ENCODE measurements at places on chromosomes 5 and 9.
A peak's percentile ranks its signal among the peaks of the same experiment; 100 is the strongest.

DNA sequence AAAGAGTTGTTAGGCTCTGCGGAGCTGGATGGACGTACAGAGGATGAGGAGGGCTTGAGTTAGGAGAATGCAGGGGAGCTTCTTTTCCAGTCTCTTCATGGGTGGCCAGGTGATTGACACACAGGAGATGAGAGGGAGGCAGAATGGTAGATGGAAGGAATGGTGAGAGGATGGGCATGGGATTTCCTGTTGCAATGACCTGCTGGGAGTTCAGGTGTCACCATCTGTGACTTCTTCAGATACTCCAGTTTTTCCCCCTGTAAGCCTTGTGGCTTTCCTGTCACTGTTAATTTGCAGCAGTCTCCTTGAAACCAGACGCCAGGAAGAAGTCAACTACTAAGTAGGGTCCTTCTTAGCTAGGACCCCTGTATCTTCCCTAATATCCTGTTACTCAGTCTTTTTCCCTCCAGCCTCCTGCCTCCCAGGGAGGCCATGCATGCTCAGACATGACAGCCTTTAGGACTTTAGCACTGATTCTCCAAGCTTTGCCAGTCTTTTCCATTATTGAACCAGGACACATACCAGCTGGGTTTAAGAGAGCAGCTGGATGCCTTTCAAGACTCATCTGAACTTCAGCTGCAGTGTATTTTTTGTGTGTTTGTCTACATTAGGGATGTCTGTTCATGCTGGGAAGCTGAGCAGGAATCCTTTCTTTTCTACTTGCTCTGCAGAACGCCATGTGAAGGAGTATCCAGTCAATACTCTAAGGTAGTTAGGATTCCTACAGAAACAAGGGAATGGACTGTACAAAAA, 67.2 kb upstream of the CD180 start:
- H3K4me3 ChIP-seq, result no peak overlapping the region
- no peaks in the 10 kb centered on the region for H3K36me3 ChIP-seq
- DNase-seq, result no peak

DNA sequence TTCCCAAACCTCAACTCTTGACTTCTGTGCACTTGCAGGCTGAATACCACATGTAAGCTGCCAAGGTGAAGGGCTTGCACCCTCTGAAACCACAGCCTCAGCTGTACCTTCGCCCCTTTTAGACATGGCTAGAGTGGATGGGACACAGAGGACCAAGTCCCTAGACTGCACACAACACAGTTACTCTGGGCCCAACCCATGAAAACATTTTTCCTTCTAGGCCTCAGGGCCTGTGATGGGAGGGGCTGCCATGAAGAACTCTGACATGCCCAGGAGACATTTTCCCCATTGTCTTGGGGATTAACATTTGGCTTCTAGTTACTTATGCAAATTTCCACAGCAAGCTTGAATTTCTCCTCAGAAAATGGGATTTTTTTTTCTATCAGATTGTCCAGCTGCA, 331.0 kb upstream of the RGMB start:
- no peak for DNase-seq
- no peak overlapping the region for H3K4me3 ChIP-seq
- H3K36me3 ChIP-seq, result no peaks in the 10 kb centered on the region
- H3K27ac ChIP-seq, result no peak overlapping the region
- H3K4me1 ChIP-seq, result no peaks in the 10 kb centered on the region

DNA sequence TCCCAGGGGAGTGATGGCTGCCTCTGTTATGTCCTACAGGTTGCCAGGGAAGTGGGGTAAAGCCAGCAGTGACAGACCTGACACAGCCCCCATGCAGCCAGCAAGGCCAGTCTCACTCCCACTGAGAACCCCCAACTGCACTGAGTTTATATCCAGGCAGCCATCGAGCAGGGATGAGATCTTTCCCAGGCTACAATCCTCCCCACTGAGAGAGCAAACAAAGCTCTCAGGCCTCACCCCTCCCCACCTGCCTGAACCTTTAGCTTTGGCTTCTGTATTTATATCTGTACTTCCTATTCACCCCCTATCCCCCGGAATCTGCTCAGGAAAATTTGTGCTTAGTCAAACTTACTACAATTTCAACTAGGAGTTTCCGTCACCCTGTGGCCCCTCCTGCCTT, 284.1 kb downstream of the FAM170A start:
- H3K36me3 ChIP-seq, result no peaks in the 10 kb centered on the region
- H3K4me3 ChIP-seq, result no peak overlapping the region
- no peaks in the 10 kb centered on the region for H3K27me3 ChIP-seq
- DNase-seq, result no peak
- H3K4me1 ChIP-seq, result no peaks in the 10 kb centered on the region

DNA sequence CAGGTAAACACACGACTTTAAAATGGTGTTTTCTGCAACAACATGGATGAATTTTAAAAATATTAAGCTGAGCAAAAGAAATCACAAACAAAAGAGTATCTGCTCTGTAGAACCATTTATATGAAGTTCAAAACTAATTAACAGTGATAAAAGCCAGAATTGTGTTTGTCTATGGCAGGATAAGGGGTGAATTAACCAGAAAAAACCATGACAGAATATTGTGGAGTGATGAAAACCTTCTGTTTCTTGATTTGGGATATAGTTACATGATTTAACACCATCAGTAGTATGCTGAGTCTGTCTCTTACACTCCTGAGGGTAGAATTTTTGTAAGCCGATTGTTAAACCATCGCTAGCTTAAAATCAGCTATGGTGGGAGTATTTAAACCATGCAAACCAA, 101.7 kb upstream of the ZNF366 start:
- no peak overlapping the region for H3K4me3 ChIP-seq
- H3K27me3 ChIP-seq, result no peaks in the 10 kb centered on the region
- no peaks in the 10 kb centered on the region for H3K4me1 ChIP-seq
- no peak overlapping the region for H3K27ac ChIP-seq
- H3K36me3 ChIP-seq, result no peaks in the 10 kb centered on the region

- no peak for DNase-seq
- no peaks in the 10 kb centered on the region for H3K36me3 ChIP-seq
- H3K4me3 ChIP-seq, result no peak overlapping the region
- H3K4me1 ChIP-seq, result peaks cover 8% of the 10 kb centered on the region
- no peak overlapping the region for H3K27ac ChIP-seq
- H3K27me3 ChIP-seq, result no peaks in the 10 kb centered on the region
Measured at GRCh38 chr9:26954050-26954508, 2.1 kb upstream of the IFT74 start.

DNA sequence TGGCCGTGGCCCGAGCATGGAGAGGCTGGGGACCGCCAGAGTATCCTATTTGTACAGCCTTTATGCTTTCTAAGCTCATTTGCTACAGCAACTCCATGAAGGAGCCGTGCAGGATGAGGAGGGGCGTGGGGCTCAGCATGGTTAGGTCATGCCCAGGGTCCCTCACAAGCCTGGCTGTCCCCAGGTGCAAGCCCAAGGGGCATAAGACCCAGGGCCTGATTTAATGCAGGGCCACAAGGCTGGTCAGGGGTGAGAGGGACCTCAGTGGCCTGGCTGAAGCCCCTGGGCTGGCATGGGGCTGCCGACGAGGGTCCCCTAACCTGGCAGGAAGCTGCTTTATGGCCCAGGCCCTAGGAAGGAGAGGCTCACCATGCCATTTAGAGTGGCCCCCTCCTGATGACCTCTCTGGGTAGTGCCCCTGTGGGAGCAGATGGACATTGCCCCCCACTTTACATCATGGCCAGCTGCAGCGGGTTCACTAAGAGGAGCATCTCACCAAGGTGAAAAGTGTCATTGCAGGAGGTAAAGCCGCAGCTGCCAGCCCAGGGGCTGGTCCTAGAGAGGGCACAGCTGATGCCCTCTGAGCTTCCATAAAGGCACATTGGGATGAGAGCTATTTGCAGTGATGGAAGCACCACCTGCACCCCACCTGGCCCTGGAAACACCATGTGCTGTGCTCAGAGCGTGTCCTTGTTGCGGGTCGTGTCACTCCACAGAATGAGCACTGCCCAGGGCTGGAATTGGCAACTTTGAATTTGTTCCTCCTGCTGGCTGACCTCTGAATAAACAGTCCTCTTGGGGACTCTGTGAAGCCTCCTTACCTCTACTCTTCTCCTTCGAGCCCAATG, 58.9 kb downstream of the ZNF618 start:
- H3K36me3 ChIP-seq, result no peaks in the 10 kb centered on the region
- DNase-seq, result no peak
- H3K4me3 ChIP-seq, result no peak overlapping the region

- H3K4me3 ChIP-seq, result no peak overlapping the region
- H3K4me1 ChIP-seq, result peaks cover 25% of the 10 kb centered on the region
- DNase-seq, result no peak
- H3K27me3 ChIP-seq, result no peaks in the 10 kb centered on the region
- no peaks in the 10 kb centered on the region for H3K36me3 ChIP-seq
Measured at GRCh38 chr9:35903049-35903448, 3.0 kb upstream of the HRCT1 start.

DNA sequence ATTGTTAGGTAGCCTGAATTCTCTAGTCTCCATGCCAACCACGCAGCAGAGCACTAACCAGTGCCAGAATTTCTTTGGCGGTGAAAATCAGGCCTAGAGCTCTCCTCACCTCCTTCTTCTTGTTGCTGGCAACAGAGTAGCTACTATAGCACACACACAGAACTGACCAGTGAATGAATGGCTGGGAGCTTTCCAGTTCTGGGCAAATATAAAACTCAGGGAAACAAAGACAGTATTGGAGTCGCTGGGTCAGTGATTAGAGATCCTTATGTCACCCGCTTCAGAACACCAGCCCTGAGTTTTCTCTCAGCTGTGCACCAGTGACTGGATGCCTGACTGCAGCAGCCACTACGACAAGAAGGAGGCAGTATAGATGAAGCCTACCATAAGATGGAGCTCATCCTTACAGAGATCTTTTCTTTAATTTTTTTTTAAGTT, 26.9 kb upstream of the FEM1C start:
- no peaks in the 10 kb centered on the region for H3K27me3 ChIP-seq
- H3K27ac ChIP-seq, result no peak overlapping the region
- H3K36me3 ChIP-seq, result no peaks in the 10 kb centered on the region

DNA sequence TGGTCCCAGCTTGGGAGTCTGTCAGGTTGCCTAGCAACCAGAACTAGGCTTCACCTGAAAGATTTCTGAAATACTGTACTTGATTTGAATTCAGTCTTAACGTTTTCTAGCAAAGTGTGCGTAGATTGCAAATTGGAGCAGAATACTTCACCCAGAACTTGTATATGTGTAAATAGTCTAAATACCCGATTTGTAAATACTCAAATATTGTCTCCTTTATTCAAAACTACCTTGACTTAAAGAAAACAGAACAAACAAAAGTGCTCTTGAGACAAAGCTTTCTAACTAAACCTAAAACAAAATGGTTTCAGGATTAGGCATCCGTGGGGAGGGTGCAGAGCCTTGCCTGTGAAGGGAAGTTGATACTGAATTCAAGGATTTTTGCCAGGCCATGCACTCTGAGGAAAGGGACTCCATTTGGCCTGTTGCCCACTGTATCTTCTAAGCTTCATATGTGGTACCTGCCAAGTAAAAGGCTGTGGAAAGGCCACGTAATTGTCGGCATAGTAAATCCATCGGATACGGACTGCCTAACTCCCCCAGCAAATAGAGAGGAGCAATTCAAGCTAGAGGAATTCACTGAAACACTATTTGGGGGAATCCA, 744 bp upstream of the HMGCS1 start:
- peak overlapping the region; percentile 96 for H3K27ac ChIP-seq
- no peaks in the 10 kb centered on the region for H3K27me3 ChIP-seq
- peaks cover 9% of the 10 kb centered on the region for H3K4me1 ChIP-seq

DNA sequence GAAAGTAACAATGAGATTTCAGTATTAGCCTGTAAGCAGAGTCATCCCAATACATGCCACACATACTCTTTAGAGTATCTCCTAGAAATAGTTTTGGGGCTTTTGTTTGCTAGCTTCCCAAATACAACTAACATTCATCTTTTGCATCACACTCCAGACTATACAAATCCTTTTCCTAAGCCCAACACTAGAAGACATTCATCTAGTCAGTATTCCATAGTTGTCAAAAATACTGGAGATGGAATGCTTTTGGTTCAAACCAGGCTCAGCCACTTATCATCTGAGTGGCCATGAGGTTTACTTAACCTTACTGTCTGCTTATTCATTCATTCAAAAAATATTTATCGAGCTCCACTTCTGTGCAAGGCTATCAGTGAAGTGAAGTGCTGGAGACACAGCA, 205.1 kb upstream of the SGCD start:
- H3K36me3 ChIP-seq, result no peaks in the 10 kb centered on the region
- DNase-seq, result no peak
- H3K27ac ChIP-seq, result no peak overlapping the region
- no peaks in the 10 kb centered on the region for H3K27me3 ChIP-seq

DNA sequence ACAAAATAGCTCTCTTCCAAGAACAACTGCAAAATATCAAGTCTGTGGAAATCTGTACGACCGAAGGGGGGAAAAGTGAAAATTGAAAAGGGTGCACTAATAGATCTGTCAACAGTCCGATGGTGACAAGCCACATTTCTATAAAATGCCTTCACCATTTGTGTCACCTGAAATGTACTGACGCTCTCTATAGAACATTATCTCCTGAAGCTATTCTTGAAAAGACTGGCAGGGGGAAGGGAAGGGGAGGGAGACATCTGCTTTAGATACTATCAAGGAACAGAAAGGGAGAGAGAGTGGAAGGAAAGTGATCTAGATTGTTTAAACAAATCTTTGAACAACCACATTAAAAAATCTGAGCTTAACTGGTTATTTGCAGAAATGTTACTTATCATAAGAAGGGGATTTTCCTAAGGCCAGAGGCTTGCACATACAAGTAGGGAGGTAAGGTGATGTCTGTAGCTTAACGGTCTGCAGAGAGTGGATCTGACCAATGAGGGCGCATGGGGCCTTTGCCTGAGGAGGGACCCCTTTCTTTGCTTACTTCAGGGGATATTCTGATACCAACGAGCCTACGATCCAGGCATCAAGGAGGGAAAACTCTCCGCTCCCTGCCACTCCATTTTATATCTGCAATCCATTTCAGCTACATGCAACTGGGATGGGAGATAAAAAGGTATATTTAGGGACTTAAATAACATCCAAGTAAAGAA, 92.1 kb downstream of the CRB2 start:
- H3K27ac ChIP-seq, result no peak overlapping the region
- H3K4me1 ChIP-seq, result no peaks in the 10 kb centered on the region
- no peaks in the 10 kb centered on the region for H3K36me3 ChIP-seq

- H3K27me3 ChIP-seq, result no peaks in the 10 kb centered on the region
- no peaks in the 10 kb centered on the region for H3K4me1 ChIP-seq
- no peak overlapping the region for H3K4me3 ChIP-seq
- no peak overlapping the region for H3K27ac ChIP-seq
Measured at GRCh38 chr9:70036641-70037040, 7.0 kb upstream of the MAMDC2 start.

- no peak for DNase-seq
- H3K27ac ChIP-seq, result no peak overlapping the region
- no peak overlapping the region for H3K4me3 ChIP-seq
Measured at GRCh38 chr9:135516132-135516860, 4.9 kb upstream of the LCN1 start.

Measured in esophagus squamous epithelium (tissue), 5 donors.